ENCODE measurements at places on chromosomes 4 and X. TPM values are rescaled to one million over a fixed set of nuclear protein-coding genes. Genes with fewer than 3 reads are reported as not detected.

- no peak overlapping the region for H3K4me3 ChIP-seq
- DNase-seq, result no peak
- no peaks in the 10 kb centered on the region for H3K36me3 ChIP-seq
- H3K27ac ChIP-seq, result no peak overlapping the region
- no peaks in the 10 kb centered on the region for H3K4me1 ChIP-seq
Observed at GRCh38 chrX:46788902-46789301, 30.0 kb upstream of the SLC9A7 start.

GRCh38 chrX:13752141-13752540, 17.6 kb downstream of the OFD1 start:
- DNase-seq, result no peak
- no peak overlapping the region for H3K27ac ChIP-seq
- peaks cover 10% of the 10 kb centered on the region for H3K4me1 ChIP-seq
- H3K27me3 ChIP-seq, result no peaks in the 10 kb centered on the region
- H3K4me3 ChIP-seq, result no peak overlapping the region
- peaks cover 9% of the 10 kb centered on the region for H3K36me3 ChIP-seq

- H3K4me1 ChIP-seq, result no peaks in the 10 kb centered on the region
- no peak overlapping the region for H3K4me3 ChIP-seq
- no peaks in the 10 kb centered on the region for H3K36me3 ChIP-seq
- no peak overlapping the region for H3K27ac ChIP-seq
- no peak for DNase-seq
- H3K27me3 ChIP-seq, result no peaks in the 10 kb centered on the region
Observed at GRCh38 chr4:102319594-102319993, 25.7 kb downstream of the SLC39A8 start.

CENPVL3 gene
- not detected for total RNA-seq

BEX3 gene
- total RNA-seq, result 9.5 TPM

SPANXC gene
- not detected for total RNA-seq
